Activated CD8-positive, alpha-beta memory T cell treated with anti-CD3 and anti-CD28 coated beads for 24 hours (primary cell): ENCODE measurements at places on chromosomes 2 and 18.

- peak; percentile 40 for DNase-seq
These were observed 134.6 kb downstream of the CYP26B1 start for GRCh38 chr2:72012886-72013574.

DNA sequence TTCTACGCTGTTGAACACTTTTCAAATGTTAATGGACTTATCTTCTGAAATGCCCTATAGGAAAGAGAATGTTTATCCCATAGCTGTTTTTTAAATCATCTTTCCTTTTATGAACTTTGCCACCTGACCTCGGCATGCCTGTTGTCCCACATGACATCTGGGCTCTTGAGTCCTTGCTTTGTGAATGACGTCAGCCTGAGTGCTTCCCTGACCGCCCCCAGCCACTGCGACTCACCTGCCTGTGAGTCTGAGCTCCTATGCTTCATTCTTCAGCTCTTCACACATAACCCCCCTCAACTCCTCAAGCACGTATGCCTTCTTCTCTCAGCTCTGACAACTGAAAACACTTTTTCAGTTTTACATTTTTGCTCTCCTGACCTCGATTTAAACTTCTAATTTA lies 166.8 kb downstream of the DCDC2C start:
- DNase-seq = no peak

DNA sequence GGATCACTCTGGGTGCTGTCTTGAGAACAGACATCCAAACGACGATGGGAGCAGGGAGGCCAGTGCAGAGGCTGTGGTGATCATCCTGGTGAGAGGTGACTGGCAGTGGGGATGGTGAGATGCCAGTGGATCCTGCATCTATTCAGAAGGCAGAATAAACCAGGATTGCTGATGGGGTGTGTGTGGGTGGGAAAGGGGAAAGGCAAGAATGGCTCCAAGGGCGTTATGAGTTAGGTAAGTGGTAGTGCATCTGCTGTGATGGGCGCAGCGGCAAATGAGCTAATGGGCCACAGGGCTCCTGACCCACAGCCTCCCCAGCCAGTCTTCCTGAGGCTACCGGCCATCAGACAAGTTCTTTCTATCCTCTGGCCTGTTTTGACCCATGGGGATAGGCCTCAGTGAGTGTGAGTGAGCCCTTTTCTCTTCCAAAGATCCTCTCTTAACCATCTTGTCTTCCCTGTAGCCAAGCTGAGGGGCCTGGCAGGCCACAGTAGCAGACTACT lies 29.6 kb downstream of the SERTAD2 start:
- no peak for DNase-seq

GRCh38 chr2:152573168-152573567 lies 144.1 kb downstream of the PRPF40A start:
- DNase-seq = no peak

- DNase-seq = no peak
These were observed 36.5 kb downstream of the SLC8A1 start for GRCh38 chr2:40415391-40415790.

DNA sequence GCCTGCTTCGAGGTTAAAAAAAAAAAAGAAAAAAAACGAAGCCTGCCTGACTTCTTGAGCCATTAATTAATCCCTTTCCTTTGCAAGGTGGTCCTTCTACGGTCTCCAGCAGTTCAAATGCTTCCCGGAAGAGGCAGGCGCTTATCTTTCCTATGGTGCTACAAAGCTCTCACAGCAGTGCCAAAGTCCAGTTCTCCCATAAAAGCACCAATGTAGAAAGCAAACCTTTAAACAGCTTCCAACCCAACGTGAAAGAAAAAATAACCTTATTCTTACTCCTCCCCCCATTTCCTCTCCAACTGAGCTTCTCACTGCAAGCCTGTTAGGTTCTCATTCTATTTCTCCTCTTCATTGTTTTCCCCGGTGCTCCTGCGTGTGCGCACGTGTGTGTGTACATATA lies 317.4 kb upstream of the SOX11 start:
- DNase-seq = no peak
